ENCODE measurements at places on chromosomes 5 and 9.
A peak's percentile ranks its signal among the peaks of the same experiment; 100 is the strongest.

GRCh38 chr5:150647275-150648251, 7.1 kb downstream of the SYNPO start:
- no peak for DNase-seq

- DNase-seq = no peak
These were observed 363.7 kb downstream of the IRX2 start for GRCh38 chr5:2387634-2388325.

GRCh38 chr5:52994266-52994665, 5.1 kb downstream of the ITGA2 start:
- no peak for DNase-seq

- no peak for DNase-seq
These were observed 227.9 kb upstream of the TARS1 start for GRCh38 chr5:33212900-33213299.

- no peak for DNase-seq
These were observed 366.8 kb downstream of the ARRDC3 start for GRCh38 chr5:91016322-91016721.

- no peak for DNase-seq
These were observed 20.7 kb downstream of the LHX2 start for GRCh38 chr9:124032247-124032646.

DNA sequence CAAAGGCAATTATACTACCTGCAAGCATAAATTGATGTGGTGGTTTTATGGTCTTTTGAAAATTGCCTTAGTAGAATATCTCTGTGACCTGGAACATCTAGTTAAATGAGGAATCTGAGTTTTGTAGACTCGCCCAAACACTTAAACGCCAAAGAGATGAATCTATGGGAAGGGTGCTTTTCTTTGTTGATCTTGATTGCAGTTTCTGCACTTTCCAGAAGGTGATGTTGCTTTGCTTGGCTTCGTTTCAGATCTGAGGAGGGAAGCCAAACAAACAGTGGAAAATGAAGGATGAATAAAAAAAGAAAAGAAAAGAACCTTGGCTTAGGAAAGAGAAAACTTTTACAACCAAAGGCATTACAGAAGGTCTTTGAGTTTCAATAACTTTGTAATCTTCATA, 1021.2 kb downstream of the NR2F1-AS1 start:
- DNase-seq = no peak

DNA sequence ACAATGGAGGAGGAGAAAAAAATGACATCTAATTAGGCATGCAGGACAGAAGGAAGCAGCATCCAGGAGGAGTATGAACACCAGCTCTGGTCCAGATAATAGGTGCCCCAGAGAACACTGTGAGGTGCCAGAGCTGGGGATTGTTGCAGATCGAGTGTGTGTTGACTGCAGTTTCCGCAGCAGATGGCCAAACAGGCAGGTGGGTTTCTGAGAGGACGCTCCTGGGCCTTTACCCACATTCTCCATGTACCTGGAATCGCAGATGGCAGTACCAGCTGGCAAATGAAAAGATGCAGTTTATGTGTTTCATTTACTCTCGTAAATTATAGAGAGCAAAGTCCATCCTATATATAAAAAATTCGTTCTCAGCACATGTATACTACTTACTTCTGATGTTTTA, 182.2 kb upstream of the ISL1 start:
- no peak for DNase-seq

GRCh38 chr9:83334320-83334719, 203.9 kb downstream of the FRMD3 start:
- peak; percentile 61 for DNase-seq

GRCh38 chr5:6543346-6543730, 89.5 kb downstream of the NSUN2 start:
- DNase-seq = no peak

GRCh38 chr9:136725612-136726011, 13.2 kb downstream of the DIPK1B start:
- DNase-seq = no peak

GRCh38 chr5:72372331-72372730, 52.2 kb downstream of the PTCD2 start:
- DNase-seq = no peak

DNA sequence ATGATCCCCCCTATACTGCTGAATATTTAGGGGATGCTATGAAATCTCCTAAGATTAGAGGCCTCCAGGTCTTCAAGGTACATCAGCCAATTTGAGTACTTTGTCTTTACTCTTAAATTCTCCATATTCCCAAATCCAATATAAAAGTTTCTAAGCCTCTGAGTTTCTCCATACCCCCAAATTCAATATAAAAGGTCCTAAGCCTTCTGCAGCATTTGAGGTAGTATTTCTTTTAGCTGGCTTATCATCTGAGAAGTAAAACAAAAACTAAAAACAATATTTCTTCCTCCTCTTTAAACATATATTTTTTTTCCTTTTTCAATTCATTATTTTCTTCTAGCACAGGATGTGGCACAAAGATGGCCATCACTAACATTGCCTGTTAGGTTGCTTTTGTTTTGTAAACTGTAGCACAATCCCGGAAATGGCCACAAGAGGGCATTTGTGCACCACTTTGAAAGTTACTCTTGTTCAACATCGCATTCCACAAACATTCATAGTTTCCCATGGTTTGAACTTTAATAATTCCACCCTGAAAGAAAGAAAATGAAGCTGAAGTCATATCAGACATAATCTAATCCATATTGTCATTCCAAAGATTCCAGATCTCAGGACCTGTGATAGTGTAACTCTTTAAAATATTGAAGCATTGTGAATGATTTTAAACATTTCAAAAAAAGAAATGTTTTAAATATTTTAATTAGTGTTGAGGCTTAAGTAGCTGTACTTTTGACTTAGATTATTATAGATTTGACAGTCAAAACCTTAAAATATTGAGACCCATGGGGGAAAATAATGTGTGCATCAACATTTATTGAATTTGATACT, 21.0 kb upstream of the SCGB3A2 start:
- DNase-seq = peak; percentile 9

DNA sequence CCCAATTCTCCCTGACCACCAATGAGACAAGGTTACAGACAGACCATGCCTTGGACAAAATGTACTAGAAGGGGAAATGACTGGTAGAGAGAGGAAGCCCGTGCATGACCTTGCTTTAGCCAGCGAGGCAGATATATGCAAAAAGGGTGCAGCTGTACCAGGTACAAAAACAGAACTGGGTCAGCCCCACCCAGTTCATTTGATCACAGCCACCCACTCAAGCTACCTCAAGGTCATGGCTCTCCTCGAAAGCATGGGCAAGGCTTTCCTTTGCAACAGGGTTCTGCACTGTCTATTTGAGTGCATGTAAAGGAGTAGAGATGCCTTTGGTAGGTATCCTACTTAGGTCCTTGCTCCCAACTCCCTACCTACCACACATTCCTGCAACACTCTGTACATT, 33.3 kb downstream of the TLE1 start:
- no peak for DNase-seq

GRCh38 chr9:78011049-78011448, 20.6 kb downstream of the GNAQ start:
- no peak for DNase-seq

DNA sequence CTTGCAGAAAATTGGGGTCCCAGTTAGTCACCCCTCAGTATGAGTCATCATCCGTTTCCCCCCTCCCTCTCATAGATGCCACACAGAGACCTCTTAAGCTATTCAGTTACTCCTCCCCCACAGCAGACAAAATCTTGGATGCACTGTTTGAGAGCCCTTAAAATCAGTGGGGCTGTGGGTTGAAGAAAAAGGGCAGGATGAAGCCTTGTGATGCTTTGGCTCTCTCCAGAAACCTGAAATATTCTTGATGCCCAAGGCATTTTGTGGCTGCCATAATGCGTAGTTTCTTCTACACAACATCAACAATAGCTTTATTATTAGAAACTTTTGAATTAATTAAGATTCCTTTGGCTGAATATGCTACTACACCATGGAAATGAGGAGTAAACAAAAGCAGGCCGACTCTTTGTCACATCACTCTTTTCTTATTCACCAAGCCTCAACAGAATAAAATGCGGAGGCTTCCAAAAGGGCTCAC, 133.8 kb downstream of the MRPS30 start:
- no peak for DNase-seq

DNA sequence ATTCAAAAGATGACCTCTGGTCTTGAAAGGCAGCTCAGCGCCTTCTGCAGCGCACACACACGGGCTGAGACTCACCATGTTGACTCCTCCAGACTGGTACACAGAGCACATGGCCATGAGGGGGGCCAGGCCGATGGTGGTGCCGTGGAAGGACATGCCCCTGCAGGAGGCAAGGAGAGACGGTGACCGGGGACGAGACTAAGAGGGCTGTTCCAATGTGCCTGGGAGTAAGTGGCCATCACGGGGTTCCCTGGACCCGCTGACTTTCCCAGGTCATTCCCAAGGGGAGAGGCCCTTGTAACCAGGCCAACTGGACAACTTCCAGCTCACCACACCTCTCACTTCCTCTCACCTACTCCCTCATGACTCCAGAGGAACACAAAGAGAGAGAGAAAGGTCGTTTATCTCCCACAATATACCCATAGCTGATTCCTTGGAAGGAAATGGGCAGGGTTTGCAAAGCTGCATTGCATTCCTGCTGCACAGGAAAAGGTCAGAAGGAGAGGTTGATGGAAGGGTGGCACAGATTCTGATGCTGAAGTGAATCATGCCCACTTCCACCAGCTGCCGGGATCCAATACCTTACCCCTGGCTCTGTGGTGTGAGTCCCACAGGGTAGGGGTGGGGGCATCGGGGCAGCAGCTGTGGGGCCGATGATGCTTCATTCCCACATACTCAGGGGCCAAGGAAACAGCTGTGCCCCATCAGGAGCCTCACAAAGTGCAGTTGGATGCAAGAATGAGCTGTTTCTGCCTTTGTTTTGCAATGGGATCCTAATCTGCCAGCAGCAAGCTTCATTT, 47.2 kb downstream of the NIPAL4 start:
- DNase-seq = peak; percentile 54

DNA sequence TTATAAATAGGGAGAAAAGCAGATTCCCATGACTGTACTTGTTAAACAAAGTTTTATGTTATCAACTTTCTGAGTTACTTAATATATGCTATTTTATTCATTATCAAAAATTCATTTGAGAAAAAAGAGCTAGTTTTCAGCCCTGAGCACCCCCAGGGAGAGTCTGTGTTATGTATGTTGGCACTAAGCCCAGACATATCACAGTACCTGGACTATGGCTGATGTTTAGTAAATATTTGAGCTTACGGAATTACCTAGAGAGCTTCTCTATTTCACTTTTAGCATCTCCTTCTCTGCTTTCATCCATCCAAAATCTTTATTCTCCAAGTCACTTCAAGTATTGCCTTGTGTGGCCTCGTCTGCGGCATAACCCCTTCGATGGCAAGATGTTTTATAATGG, 225.9 kb upstream of the PCSK5 start:
- DNase-seq = no peak

GRCh38 chr9:36780186-36780585, 207.5 kb downstream of the MELK start:
- DNase-seq = no peak

DNA sequence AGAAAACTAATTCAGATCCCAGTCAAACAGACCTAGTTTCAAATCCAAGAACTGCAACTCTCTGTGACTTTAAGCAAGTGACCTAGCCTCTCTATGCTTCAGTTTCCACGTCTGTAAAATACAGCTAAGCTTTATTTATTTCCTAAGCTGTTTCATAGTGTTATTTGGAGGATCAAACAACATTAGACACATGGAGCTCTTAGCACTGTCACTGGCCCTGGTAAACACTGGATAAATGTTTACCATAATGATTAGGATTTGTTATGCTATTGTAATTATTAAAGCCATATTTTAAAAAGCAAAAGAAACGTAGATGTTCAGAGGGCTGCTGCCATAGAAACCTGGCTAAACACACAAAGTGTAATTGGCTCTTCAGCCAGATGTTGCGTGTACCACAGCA, 26.6 kb upstream of the C5orf58 start:
- DNase-seq = no peak

GRCh38 chr5:174623433-174624019, 100.9 kb upstream of the MSX2 start:
- DNase-seq = no peak

GRCh38 chr5:81189875-81190498, 43.1 kb upstream of the CKMT2 start:
- DNase-seq = no peak

GRCh38 chr9:93218161-93218560, 34.2 kb downstream of the WNK2 start:
- DNase-seq = no peak

DNA sequence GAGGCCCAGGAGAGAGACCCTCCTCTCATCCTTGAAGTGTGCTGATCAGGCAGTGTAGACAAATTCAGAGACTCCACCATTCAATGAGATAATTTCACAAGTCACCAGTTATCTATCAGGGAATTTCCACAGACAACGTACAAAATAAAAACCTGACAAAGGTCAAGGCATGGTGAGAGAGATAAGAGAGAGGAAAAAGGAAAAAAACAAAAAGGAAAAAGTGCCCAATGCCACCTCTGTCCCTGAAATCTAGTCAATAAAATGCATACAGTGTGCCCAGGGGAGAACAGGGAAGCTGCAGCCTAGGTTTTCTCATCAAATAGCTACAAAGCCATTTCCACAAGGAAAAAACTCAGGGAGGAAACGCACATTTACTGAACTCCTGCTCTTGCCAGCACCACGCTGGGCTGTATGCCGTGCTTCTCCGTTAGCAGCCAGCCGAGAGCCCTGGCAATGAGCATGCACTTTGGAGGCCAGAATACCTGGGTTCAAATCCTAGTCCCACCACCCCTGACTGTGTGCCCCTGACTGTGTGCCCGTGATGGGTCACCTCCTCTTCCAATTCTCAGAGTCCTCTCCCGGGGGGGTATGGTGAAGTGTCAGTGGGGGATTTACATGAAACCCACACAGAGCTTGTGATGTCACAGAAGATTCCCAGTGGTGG, 11.6 kb downstream of the WHRN start:
- no peak for DNase-seq
